ENCODE measurements at places on chromosomes 3 and 15.

GRCh38 chr3:37912052-37912733 is 50.5 kb downstream of the CTDSPL start:
- no peaks in the 10 kb centered on the region for H3K27me3 ChIP-seq
- DNase-seq: no peak
- H3K36me3 ChIP-seq: no peaks in the 10 kb centered on the region
- peaks cover 8% of the 10 kb centered on the region for H3K4me1 ChIP-seq
- no peak overlapping the region for H3K27ac ChIP-seq

DNA sequence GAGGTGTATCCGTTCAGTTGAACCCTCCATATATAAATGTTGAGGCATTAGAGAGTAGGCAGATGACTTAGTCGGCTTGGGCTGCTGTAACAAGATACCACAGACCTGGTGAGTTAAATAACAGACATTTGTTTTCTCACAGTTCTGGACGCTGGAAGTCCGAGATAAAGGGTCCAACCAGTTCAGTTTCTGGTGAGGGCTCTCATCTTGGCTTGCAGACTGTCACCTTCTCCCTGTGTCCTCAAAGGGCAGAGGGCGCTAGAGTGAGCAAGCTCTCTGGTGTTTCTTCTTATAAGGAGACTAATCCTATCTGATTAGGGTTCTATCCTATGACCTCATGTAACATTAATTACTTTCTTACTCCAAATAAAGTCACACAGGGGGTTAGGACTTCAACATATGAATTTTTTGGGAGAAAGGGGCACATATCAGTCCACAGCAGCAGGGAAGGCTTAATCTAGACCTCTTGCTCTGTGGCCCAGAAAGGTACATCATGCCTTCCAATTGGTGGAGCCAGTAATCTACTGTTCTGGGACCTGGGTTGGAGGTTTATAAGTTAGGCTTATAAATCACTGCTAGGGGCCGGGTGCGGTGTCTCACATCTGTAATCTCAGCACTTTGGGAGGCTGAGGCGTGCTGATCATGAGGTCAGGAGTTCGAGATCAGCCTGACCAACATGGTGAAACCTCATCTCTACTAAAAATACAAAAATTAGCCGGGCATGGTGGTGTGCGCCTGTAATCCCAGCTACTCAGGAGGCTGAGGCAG is 26.3 kb upstream of the SLC28A2 start:
- H3K27me3 ChIP-seq: no peaks in the 10 kb centered on the region
- no peaks in the 10 kb centered on the region for H3K4me1 ChIP-seq
- no peaks in the 10 kb centered on the region for H3K36me3 ChIP-seq
- H3K27ac ChIP-seq: no peak overlapping the region
- H3K4me3 ChIP-seq: no peak overlapping the region

- no peaks in the 10 kb centered on the region for H3K27me3 ChIP-seq
- DNase-seq: no peak
- peaks cover 6% of the 10 kb centered on the region for H3K4me1 ChIP-seq
- no peak overlapping the region for H3K27ac ChIP-seq
- no peak overlapping the region for H3K4me3 ChIP-seq
Observed at GRCh38 chr3:182829761-182830405, 36.6 kb downstream of the ATP11B start.

DNA sequence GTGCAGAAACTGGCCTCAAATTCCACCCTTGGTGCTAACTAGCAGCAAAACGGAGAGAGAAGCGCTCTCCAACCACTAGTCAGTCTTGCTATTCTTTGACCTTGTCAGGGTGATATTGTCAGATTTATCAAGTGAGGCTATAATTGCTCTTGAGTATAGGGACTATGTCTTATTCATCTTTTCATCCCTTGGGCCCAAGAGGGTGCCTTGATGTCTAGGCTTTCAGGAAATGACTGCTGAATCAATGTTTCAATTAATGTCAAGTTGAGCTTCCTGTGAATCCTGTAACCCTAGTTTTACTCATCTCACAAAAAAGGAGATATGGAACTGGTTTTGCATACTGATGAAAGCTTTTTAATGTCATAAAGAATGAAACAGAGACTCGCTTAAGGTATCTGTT is 701.3 kb downstream of the EDEM1 start:
- H3K4me3 ChIP-seq: no peak overlapping the region
- H3K4me1 ChIP-seq: no peaks in the 10 kb centered on the region
- no peaks in the 10 kb centered on the region for H3K27me3 ChIP-seq
- H3K36me3 ChIP-seq: no peaks in the 10 kb centered on the region
- no peak overlapping the region for H3K27ac ChIP-seq

DNA sequence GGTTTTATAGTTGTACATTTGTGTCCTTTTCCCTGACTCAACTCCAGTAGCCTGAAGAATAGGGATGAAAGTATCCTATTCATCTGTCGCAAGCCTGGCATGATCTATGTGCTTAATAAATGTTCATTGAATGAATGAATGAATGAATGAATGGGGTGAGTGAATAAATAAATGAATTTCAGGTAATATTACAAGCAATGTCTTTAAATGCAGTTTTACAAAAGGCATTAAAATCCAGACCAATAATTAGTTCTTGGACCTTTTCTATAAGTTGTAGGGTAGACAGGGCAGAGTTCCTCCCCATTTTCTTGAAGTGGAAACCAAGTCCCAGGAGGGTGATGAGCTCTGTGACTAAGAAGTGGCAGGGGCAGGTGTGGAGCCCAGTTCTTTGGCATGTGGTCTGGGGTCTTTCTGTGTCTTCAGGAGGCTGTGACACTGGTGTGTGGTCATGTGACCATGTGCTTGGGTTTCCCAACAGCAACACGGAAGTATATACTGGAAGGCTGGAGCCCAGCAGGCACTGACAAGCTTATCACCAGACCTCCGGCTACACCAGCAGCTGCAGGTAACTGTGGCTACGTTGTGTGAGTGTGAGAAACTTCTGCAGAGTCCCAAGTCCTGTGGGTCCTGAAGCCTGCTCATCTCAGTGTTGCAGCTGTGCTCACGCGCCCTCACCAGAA is 18.3 kb downstream of the XYLB start:
- DNase-seq: no peak
- H3K4me3 ChIP-seq: no peak overlapping the region
- no peak overlapping the region for H3K27ac ChIP-seq
- no peaks in the 10 kb centered on the region for H3K36me3 ChIP-seq
- H3K4me1 ChIP-seq: no peaks in the 10 kb centered on the region

Measured in CD8-positive, alpha-beta memory T cell (primary cell).